ENCODE measurements at places on chromosomes 12 and 14.

GRCh38 chr12:88893801-88894200 lies 313.5 kb upstream of the KITLG start:
- no peak for DNase-seq

- DNase-seq, result no peak
These were observed 73.4 kb downstream of the FRMD6 start for GRCh38 chr14:51725061-51725460.

GRCh38 chr14:76311079-76311758 lies 64.7 kb upstream of the ESRRB start:
- DNase-seq, result no peak

- DNase-seq, result no peak
These were observed 149.1 kb upstream of the ATP2B1 start for GRCh38 chr12:89857652-89858274.

DNA sequence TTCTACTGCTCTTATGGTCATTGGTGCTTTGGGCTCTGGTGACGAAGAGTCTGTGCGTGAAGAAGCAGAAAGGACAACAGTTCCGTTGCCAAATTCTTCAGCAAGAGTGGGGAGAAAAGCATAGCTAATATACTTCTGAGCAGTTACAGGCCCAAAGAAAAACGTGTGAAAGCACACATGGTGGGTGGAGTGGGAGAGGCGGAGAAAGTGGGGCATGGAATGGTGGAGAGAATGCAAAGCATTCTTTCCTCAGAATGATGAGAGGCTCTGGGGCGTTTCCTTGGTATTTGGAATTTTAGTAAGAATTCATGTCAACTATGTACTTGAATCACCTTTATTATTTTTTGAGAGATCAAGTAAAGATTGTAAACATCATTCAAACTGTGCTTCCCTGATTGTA lies 396.1 kb downstream of the NAV3 start:
- no peak for DNase-seq

DNA sequence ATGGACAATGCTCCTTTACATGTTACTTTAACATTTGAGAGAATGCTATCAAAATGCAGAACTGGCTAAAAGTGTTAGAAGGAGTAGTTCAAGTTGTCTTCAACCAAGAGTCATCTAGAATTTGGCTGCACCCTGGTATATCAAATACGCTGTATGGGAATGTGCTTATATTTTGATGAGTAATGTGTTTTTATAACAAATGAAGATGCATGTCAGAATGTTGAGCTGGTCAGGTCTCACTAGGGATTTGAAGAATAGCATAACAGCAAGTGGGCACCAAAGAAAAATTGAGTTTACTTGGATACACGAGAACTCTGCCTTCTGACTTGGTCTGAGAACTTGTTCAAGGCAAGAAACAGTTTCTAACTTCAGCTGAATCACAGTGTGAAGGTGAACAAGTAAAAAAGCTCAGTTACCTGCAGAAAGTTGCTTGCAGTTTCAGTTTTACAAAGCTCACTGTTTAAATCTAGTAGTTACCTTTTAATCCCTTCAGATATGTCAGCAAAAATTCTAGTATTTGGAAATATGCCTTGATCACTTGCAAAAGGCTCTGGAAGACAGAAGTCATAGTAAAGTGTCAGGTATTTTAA lies 82.3 kb downstream of the PDE3A start:
- no peak for DNase-seq

DNA sequence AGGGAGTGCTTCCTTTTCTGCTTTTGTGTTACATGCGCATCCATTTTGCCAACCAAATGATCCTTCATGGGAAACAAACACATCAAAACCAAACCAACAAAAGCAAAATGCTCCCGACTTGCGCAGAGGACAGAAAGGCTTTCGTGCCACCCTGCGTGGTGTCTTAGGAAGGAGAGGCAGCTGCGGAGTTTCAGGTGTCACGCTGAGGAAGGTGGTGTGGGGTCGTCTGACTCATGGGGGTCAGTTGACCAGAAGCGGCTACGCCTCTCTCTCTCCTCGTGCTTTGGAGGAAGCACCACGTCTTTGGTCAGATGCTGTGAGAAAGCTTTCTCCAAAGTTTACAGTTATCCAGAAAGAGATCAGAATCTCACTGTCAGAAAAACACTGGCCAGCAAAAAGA lies 7.9 kb downstream of the EMP1 start:
- no peak for DNase-seq

- DNase-seq, result no peak
These were observed 988.6 kb upstream of the TMEM132C start for GRCh38 chr12:127278351-127278750.

GRCh38 chr12:127401536-127401935 lies 865.4 kb upstream of the TMEM132C start:
- no peak for DNase-seq

DNA sequence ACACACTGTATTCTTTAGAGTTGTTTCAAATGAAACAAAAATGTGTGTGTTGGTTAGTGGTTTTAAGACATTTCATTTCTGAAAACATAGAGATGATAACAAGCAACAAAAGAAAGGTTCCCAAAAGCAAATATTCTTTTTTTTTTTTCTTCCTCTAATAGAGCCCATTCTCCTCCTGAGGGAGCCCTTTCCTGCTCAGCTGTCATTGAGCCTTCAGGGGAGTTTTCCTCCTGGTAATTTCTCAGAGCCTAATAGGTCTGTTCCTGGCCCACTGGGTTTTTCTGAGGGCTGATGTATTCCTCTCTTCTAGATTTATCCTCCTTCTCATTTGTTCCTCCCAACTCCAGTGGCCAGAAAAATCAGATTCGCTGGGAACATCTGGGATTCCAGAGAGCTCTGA lies 654.5 kb downstream of the NOVA1 start:
- DNase-seq, result no peak

Data from activated CD4-positive, alpha-beta T cell treated with anti-CD3 and anti-CD28 coated beads for 48 hours (primary cell).